Prostate gland (tissue), 2 donors: ENCODE measurements at places on chromosomes 6 and 20.

DNA sequence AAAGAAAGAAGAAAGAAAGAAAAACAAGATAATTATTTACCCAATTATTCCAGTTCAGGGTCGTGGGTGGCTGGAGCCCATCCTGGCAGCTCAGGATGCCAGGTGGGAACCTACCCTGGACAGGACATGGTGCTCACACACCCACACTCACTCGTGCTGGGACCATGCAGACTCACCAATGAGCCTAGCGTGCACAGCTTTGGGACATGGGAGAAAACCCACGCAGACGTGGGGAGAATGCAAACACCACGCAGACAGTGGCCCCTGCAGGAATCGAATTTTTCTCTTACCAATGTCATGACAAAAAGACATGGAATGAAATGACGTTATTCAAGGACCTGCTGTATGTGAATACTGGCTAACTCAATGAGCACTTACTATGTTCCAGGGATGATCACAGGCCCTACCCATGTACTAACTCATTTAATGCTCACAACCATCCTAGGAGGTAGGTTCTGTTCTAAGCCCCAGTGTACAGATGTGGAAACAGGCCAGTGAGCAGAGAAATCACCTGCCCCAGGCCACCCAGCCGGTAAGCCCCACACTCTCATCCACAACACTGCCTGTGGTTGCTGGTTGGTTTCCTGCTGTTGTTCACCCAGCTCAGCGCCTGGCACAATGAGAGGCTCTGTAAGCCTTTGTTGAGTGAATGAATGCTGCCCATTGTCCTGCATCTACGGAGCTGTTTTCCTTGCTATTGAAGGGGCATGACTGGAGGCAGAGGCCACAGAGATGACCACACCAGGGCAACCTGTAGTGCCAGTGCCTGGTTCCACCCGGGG is 6.8 kb upstream of the PI16 start:
- no peaks in the 10 kb centered on the region for H3K4me1 ChIP-seq
- H3K36me3 ChIP-seq, result no peaks in the 10 kb centered on the region
- no peaks in the 10 kb centered on the region for H3K27me3 ChIP-seq
- DNase-seq, result no peak
- no peak overlapping the region for H3K27ac ChIP-seq

DNA sequence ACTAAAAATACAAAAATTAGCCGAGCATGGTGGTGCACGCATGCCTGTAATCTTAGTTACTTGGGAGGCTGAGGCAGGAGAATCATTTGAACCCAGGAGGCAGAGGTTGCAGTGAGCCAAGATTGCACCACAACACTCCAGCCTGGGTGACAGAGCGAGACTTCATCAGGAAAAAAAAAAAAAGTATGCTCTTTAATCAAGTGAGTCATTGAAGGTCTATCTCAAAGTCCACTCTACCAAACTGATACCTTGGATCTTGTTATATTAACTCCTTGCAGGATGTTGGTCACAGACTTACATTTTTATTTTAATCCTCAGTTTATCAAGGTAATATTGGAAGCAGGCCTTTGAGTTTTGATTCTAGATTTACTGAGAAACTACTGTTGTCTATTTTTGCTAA is 348.7 kb downstream of the COL12A1 start:
- no peak overlapping the region for H3K27ac ChIP-seq
- H3K27me3 ChIP-seq, result no peaks in the 10 kb centered on the region
- no peak for DNase-seq
- no peaks in the 10 kb centered on the region for H3K4me1 ChIP-seq

DNA sequence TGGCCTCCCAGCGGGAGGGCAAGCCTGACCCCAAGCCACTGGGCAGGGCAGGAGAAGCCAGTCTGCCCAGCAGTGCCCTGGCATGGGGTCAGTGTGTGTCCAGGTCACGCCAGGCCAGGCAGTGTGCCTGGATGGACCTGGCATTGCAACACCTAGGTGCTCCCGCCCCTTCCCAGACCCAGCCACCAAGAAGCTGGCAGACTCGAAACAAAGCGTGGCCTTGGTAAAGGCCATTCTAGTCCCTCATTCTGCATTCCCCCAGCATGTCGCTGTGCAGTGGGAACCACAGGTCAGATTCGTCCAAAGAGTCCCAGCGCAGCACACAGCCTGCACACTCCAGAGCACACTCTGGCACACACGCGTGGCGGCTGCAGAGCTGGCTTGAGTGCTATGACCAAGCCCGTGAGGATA is 19.3 kb upstream of the APMAP start:
- H3K4me1 ChIP-seq, result peaks cover 7% of the 10 kb centered on the region
- no peaks in the 10 kb centered on the region for H3K36me3 ChIP-seq
- no peak overlapping the region for H3K4me3 ChIP-seq
- DNase-seq, result no peak
- no peak overlapping the region for H3K27ac ChIP-seq
- no peaks in the 10 kb centered on the region for H3K27me3 ChIP-seq

DNA sequence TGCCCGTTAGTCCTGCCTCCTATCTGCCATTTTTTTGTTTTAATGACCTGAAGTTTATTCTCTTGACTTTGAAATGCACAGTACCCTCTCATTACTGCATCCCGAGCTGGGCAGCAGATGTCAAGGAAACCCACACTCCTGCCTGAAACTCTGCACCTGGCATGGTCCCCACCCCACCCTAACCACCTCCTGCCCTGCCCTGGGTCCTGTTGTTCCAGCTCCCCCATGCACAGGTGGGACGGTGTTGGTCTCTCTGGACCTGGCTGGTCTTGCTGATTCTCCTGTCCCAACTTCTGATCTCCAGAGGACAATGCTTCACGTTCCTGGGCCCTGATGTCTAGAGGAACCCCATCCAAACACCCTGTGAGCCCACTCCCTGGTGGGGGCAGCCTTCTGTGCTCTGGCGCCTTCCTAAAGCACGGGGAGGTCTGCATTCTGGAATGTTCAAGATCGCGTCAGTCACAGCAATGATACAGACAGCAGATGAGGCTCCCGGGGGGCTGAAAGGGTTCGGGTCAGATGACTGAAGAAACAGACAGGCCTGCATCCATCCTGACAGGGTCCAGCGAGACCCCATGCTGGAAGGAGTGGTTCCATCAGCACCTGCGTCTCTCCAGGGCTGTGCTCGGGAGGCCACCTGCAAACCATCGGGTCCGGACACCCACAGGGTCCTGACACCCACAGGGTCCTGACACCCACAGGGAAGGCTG is 73.6 kb downstream of the ERMARD start:
- no peaks in the 10 kb centered on the region for H3K36me3 ChIP-seq
- no peaks in the 10 kb centered on the region for H3K4me1 ChIP-seq
- no peak for DNase-seq

GRCh38 chr6:34585512-34586061 is 29.5 kb upstream of the SPDEF start:
- H3K27me3 ChIP-seq, result no peaks in the 10 kb centered on the region
- no peaks in the 10 kb centered on the region for H3K4me1 ChIP-seq
- DNase-seq, result no peak
- no peak overlapping the region for H3K27ac ChIP-seq

GRCh38 chr6:89917216-89917615 is 22.9 kb downstream of the GJA10 start:
- H3K4me3 ChIP-seq, result no peak overlapping the region
- DNase-seq, result no peak
- H3K27ac ChIP-seq, result no peak overlapping the region
- no peaks in the 10 kb centered on the region for H3K4me1 ChIP-seq
- no peaks in the 10 kb centered on the region for H3K27me3 ChIP-seq
